Mesenchymal stem cell (in vitro differentiated cells and primary cell): ENCODE measurements at places on chromosomes 6 and 20.

DNA sequence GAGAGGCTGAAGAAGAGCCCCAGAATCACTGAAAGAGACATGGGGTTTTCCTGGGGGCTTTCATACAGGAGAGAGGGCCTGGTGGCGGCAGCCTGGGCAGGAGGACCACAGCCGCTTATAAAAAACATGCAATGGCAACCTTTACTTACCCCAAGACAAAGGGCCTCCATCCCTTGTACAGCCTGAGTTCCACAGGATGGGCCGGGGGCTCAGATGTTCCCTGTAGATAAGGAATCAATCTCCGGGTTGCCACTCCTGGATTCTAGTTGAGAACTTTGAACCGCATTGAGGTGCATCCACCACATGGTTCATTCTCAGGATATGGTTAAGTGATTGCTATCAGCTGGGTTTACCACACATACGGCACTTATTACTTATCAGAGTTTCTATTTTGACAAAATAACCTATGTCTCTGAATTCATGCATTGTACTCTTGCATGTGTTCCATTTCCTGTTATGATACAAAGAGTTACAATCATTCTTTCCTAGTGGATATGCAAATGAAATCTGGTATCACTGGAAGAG lies 677.6 kb downstream of the KIF16B start:
- no peak for DNase-seq

DNA sequence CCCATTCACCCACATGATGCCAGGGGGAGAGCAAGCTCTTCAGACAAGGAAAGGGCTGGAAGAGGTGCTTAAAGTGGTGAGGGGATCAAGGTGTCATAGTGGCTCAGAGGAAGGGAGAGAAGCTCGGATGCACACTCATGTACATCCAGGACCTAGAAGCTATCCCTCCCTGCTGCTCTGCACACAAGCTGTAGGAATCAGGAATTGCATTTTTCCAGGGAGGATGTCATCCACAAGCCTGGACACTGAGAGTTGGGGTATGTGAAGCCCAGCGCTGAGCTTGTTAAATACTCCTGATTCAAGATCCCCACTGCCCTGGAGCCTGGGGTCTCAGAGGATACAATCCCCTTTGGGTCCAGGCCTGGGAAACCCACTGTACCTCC lies 85.8 kb upstream of the CCDC167 start:
- DNase-seq: no peak

- DNase-seq: no peak
Observed at GRCh38 chr20:3553663-3554062, 82.8 kb downstream of the ATRN start.

DNA sequence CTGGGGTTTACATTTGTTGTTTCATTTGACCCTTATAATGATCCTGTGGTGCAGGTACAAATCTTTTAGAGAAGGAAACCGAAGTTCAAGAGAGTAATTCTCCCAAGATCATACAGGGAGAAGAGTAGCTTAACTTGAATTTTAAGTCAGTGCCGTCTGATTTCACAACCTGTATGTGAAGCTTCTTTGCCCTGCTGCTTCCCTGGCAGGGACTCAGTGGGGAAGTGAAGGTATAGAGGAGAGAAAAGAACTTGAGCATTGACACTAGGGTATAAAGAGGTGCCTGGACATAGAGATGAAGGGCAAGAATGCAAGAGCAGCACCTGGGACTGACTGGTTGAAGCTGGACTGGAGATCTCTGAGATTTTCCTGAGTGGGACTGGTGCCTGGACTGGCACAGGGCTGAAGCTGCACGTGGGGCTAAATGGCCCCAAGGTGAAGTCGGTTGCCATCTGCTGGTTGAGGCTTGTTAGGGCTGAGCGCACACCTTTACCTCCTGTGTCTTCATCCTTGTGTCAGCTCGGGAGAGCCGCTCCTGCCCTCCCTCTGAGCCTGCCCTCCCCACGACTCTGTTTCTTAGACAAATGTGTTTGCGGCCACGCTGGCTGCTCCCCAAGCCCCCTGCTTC lies 41.8 kb downstream of the FARS2 start:
- peak; percentile 30 for DNase-seq

DNA sequence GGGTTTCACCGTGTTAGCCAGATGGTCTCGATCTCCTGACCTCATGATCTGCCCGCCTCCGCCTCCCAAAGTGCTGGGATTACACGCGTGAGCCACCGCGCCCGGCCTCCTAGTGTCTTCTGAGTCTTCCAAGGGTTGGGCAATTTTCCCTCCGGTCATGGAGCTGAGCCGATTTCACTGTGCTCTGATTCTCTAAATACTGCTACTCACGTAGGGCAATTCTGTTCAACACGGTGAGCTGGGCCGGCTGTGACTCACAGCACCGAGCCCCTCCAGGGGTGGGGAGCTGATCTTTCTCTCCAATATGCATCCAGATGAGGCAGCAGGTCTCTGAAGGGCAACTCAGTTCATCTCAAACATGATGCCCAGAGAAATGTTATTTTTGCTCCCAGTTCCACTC lies 71.6 kb upstream of the CD93 start:
- DNase-seq: peak; percentile 62

DNA sequence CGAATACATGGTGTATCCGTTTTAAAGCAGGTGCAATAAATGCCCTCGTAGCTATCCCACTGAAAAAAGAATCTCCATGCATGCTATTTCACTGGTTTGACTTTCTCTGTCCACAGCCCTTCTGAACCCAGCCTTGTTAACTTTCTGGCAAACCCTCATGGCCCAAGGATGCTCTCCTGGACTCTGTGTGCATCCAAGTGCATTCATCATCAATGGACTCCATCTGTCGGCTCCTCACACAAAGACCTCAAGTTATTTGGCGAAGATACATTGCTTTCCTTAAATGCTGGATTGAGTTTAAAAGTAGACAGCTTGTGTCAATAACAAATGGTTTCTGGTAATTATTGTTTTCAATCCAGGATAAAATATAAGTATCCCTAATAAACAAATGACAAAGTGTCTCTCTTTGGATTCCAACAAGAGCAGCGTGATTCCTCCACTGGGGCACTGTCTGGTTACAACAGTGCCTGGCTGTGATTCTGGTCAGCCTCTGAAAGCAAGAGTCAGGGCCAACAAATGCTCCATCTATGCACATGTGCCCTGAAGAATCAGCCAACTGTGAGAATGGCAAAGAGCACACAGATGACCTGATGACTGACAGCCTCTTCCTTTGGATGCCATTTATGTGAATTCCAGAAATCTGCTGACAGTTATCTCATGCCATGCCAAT lies 55.7 kb downstream of the FYN start:
- DNase-seq: no peak

DNA sequence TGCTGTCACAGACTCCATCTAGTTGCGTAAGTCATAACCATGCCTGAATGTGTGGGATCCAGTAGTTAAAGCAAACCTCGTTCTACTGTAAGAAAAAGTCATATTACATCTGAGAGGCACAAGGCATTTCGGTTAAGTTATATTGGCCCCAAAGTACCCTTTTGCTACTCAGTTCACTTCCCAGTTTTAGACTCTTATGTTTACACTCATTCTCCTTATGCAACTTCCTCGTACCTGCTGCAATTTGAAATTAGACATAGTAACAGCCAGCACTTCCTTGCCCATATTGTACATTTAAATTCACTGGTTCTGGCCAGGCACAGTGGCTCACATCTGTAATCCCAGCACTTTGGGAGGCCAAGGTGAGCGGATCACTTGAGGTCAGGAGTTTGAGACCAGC lies 37.0 kb downstream of the PEX7 start:
- DNase-seq: no peak

DNA sequence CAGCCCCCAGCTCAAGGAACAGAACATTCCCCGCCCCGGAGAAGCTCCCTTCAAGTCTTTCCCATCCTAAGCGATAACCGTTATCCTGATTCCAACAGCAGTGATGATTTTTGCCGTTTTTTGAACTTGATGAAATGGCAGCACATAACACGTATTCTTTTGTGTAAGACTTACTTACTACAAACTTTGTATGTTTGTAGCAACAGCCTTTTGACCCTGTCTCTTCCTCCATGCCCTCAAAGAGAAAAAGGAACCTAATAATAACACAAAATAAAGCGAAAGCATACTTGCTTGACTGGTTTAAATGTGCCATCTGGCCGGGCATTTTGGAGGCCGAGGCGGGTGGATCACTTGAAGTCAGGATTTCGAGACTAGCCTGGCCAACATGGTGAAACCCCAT lies 26.4 kb upstream of the SLC9A8 start:
- DNase-seq: no peak

GRCh38 chr6:17914651-17915050 lies 72.8 kb downstream of the KIF13A start:
- DNase-seq: no peak

- peak; percentile 72 for DNase-seq
Observed at GRCh38 chr20:23145281-23145700, 59.2 kb upstream of the CD93 start.

GRCh38 chr6:142698751-142699150 lies 246.2 kb downstream of the HIVEP2 start:
- no peak for DNase-seq

DNA sequence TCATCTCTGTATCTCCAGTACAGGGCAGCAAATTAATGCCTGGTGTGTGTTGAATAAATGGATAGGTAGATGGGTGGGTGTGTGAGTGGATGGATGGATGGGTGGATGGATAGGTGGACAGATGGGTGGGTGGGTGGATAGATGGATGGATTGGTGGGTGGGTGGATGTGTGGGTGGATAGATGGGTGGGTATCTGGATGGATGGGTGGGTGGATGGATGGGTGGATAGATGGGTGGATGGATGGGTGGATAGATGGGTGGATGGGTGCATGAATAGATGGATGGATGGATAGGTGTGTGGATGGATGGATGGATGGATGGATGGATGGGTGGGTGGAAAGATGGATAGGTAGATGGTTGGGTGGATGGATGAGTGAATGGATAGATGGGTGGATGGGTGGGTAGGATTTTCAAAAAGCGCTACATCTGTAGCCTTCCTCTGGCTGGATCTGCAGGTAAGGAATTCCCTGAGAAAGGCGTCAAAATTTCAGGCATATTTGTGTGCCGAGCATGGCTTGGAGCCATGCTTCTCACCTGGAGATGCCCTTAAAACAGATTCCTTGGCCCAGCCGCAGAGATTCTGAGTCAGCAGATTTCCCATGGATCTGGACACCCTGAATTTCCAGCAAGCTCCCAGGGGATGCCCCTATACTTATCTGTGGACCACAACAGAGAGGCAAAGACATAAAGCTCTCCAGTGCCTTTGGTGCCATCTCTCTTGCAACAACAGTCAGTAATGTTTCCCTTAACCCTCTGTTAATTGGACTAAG lies 177.6 kb downstream of the CDH4 start:
- no peak for DNase-seq
